ENCODE measurements at places on chromosomes 12 and 14. TPM values are rescaled to one million over a fixed set of nuclear protein-coding genes. Genes with fewer than 3 reads are reported as not detected.

Gene COQ6
- polyA plus RNA-seq: 11.2 TPM

Gene STYK1
- 5.4 TPM for polyA plus RNA-seq

Gene CCNT1
- 3.6 TPM for polyA plus RNA-seq

Gene DPF3
- 0.37 TPM for polyA plus RNA-seq

Gene CDCA3
- 14.6 TPM for polyA plus RNA-seq

Gene RTN1
- 0.58 TPM for polyA plus RNA-seq

Gene SPTB
- 0.41 TPM for polyA plus RNA-seq

Gene NTN4
- 6.2 TPM for polyA plus RNA-seq

Gene IFT81
- 3.5 TPM for polyA plus RNA-seq

Gene REC8
- polyA plus RNA-seq: 3.9 TPM

Gene CACNB3
- 21.5 TPM for polyA plus RNA-seq

Gene CLEC4E
- polyA plus RNA-seq: 0.26 TPM

Gene TAS2R20
- 0.07 TPM for polyA plus RNA-seq

Gene UNC79
- polyA plus RNA-seq: 0.01 TPM

Gene KRT85
- not detected for polyA plus RNA-seq

All from esophagus (tissue), 2 donors.